ENCODE measurements at places on chromosomes 16 and 17.

- DNase-seq = no peak
Measured at GRCh38 chr17:55794725-55795482, 44.1 kb downstream of the PCTP start.

DNA sequence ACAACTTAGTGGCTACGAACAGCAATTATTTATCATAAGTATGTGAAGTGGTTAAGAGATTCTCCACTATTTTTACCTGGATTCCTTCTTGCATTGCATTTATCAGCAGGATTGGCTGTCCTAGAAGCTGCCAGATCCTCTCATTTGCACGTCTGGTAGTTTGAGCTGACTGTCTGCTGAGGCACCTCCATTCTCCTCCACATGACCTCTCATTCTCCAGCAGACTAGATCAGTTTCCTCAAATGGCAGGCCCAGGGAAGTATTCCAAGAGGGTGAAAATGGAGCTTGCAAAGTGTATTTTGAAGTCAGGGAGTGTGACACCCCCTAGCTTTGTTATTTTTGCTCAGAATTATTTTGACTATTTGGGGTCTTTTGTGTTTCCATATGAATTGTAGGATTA lies 870.1 kb downstream of the CDH11 start:
- DNase-seq = no peak

- DNase-seq = no peak
Measured at GRCh38 chr17:68317458-68317857, 26.2 kb downstream of the ARSG start.

- peak; percentile 38 for DNase-seq
Measured at GRCh38 chr17:63973930-63974593, 1.3 kb upstream of the SCN4A start.

DNA sequence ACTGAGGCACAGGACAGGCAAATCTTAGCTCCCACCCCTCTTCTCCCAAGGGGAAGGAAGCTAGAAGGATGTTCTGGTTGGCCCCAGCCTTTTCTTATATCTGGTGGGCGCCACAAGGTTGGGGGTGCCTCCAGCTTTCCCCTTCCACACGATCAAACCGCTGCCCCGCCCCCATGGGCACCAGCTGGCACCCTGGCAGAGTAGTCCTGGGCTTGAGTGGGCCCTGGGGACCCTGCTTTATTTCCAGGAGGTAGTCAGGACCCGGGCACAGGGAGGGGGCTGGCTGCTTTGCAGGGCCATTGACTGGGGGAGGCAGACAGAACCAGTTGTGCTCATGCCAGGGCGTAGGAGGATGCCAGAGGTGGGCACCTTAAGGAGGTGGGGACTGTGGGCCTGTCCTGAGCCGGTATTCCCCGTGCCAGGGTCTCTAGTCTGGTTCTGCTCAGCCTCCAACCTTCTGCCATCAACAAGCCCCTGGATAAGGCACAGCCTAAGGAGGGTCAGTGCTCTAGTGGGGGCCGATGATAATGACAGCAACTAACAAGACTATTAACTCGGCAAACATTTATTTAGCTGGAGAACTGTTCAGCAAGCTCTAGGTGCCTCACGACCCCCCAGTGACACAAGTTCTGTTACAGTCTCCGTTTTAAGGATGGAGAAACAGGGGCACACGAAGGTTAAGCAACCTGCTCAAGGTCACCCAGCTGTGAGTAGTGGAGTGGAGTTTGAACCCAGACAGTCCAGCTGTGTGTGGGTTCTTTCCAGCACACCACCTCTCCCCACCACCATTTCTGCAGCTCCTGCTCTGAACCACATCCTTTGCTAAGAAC lies 7.6 kb upstream of the PPP1R1B start:
- no peak for DNase-seq

DNA sequence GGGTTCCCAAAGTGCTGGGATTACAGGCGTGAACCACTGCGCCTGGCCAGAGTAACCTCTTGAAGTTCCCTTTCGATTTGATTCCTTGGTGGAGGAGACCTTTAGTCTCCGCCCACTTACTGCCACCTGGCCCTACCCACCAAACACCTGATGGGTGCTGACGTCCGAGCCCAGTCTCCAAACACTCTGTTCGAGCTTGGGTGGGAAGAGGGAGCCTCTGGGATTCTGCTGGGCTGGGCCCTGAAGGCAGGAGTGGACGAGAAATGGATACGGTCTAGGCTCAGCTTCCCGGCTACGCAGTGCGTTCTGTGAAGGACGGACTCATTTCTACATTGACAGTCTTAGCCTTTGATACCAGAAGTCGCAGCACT lies 870 bp upstream of the ITGA3 start:
- peak; percentile 59 for DNase-seq

DNA sequence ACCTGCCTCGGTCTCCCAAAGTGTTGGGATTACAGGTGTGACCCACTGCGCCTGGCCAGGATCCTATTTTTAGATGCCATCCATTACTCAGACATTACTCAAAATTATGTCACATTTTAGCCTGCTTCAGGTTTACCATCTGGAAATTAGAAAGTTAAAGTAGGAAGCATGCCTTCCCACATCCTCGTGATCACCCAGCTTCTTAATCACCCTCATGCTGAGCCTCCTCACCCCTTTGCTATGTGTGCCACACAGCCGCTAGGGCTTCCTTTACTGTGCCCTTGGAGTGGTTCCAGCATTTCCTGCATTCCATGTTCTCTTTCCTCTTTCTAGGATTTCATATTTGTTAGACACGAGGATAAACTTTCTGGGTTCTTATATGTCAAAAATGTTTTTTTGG lies 9.3 kb downstream of the ADORA2B start:
- DNase-seq = peak; percentile 98

DNA sequence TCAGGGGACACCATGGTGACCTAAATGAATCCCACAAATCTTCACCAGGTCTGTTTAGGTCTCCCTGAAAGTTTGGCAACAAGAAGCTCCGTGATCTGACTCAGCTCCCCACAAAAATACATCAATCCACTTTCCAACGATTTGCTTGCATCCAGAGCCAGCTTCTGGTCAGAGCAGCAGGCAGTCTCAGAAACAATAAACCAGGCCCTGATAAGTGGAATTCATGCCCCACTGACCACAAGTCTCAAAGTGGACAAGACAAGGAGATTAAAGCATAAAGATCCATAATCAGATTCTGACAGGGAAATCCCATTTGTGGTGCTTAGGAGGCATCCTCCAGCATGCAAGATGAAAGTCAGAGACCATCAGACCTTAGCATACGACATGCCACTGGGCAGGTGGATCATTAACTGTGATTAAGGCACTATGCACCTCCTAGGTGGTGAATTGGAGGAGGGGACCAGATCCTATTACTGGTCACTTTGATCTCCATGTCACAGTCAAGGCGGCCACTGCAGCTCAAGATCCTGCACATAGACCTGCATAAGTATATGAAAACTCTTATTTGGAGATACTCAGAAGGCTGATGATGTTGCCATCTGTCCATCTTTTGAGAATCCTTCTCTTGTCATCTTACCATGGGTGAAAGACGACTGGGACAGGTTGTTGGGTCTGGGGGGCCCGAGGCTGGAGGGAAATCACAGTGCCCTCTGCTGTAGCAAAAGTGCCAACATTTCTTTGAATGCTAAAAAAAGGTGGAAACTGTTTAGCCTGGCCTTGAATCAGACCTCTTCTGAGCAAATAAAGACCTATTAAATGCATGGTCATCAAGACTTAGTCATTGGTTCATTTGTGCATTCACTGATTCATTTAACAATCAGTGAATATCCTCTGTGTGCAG lies 309.2 kb upstream of the CCL2 start:
- DNase-seq = no peak

GRCh38 chr16:50640391-50640790 lies 40.7 kb downstream of the SNX20 start:
- peak; percentile 37 for DNase-seq

Data from HT1080 (cell line).